Nucleus accumbens (tissue), 56 donors: ENCODE measurements at places on chromosomes 2 and 18.

- DNase-seq: no peak
These were observed 3.2 kb downstream of the FARSB start for GRCh38 chr2:222652491-222653255.

GRCh38 chr2:45460825-45461224 is 150.2 kb downstream of the SRBD1 start:
- no peak for DNase-seq

DNA sequence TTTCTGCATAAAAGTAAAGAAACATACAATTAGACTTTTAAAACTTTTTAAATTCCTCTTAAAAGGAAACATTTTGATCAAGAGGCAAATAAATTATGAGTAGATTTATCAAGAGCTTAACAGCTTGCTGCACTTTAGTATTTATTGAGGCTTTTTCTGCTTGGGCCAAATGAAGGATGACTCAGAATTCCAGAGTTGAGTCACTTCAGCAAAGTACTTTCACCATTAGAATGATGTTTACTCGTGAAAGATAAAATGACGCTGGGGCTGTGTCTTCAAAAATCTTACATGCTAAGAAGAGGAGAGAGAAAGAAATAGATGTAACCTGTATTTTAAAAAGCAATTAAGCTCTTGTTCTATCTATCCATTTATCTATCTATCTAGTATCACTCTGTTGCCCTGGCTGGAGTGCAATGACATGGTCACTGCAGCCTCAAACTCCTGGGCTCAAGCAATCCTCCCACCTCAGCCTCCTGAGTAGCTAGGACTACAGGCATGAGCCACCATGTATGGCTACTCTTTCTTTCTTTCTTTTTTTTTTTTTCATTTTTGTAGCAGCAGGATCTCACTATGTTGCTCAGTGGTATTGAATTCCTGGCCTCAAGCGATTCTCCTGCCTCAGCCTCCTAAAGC is 75.3 kb upstream of the RIOK3 start:
- no peak for DNase-seq

- no peak for DNase-seq
These were observed 33.2 kb upstream of the KCNJ13 start for GRCh38 chr2:232809349-232810124.

GRCh38 chr2:3656762-3657721 is 958 bp upstream of the ALLC start:
- DNase-seq: no peak

- no peak for DNase-seq
These were observed 141.1 kb downstream of the HDAC4 start for GRCh38 chr2:239259603-239260298.

DNA sequence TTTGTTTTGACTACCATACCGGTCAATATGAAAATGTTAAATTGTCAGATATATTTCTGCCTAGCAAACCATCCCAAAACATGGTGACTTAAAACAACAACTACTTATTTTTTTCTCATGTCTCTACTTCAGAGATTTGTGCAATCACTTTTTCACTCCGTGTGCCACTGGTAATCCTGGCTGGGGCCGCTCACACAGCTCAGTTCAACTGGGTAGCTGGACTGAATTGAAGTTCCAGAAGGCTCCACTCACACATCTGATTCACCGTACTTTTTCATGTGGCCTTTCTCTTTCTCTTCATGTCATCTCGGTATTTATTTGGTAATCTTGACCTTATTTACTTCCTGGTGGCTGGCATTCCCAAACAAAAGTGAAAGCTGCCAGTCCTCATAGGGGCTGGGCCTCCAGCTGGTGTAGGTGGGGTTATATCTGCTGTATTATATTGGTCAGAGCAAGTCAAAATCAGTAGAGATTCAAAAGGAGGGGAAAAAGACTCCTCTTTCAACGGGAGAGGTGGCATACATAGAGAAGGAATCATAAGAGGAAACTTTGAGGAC is 513.9 kb upstream of the NXPH2 start:
- DNase-seq: no peak

DNA sequence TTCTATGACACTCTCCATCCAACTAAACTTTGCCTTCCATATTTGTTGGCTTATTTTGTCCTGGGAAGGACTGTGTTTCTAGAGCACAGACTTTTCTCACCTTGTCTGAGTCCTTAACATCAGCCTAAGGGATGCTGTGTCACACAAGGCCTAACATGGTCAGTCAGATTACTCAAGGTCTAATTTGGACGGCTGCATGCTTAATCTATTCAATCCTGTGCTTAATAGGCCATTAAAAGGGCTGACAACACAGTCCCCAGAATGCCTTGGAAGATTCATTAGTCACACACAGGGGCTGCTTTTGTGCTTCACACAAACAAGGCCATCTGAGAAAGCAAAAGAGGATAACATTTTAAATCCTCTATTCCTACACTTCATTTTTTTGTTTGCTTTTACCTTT is 84.0 kb downstream of the DYNAP start:
- DNase-seq: no peak

DNA sequence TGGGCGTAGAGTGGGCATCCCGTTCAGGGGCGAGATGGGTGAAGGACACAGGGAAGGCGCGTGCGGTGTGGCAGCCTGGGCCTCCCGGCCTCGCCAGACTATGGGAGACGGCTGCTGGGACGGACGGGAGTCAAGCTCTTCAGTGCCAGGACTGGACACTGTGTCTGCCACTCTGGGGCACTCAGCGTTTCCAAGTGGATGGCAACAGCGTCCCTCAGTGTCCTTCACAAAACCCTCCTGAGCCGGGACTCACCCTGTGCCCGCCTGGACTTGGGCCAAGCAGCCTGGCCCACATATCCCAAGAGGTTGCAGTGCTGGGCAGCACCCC is 16.3 kb upstream of the BOK start:
- no peak for DNase-seq

- DNase-seq: no peak
These were observed 926.2 kb downstream of the TSN start for GRCh38 chr2:122681626-122682025.

GRCh38 chr18:72674710-72675109 is 130.6 kb upstream of the CBLN2 start:
- no peak for DNase-seq
